Omental fat pad (tissue), 4 donors: ENCODE measurements at places on chromosomes 7 and 10. TPM values are rescaled to one million over a fixed set of nuclear protein-coding genes. Genes with fewer than 3 reads are reported as not detected.

- DNase-seq, result no peak
These were observed 8.9 kb upstream of the HYCC1 start for GRCh38 chr7:23022851-23023250.

- no peak for DNase-seq
These were observed 119.4 kb downstream of the EVX1 start for GRCh38 chr7:27362026-27362425.

DNA sequence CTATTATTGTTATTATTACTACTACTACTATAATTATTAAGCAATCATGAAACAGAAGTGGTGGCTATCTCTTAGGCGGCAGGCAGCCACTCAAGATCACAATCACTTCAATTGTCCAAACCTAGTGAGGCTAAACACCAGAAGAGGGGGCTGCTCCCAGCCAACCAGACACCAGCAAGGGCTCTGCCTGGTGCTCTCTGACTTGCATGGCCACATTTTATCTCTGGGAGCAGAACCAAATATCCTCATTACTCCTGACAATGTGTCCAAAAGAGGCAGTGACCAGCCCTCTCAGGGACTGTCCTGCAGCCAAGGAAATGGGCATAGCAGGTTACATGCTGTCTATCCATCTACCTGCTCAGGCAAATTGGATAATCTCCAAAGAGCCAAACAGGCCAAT lies 187.4 kb upstream of the PDE1C start:
- no peak for DNase-seq

DNA sequence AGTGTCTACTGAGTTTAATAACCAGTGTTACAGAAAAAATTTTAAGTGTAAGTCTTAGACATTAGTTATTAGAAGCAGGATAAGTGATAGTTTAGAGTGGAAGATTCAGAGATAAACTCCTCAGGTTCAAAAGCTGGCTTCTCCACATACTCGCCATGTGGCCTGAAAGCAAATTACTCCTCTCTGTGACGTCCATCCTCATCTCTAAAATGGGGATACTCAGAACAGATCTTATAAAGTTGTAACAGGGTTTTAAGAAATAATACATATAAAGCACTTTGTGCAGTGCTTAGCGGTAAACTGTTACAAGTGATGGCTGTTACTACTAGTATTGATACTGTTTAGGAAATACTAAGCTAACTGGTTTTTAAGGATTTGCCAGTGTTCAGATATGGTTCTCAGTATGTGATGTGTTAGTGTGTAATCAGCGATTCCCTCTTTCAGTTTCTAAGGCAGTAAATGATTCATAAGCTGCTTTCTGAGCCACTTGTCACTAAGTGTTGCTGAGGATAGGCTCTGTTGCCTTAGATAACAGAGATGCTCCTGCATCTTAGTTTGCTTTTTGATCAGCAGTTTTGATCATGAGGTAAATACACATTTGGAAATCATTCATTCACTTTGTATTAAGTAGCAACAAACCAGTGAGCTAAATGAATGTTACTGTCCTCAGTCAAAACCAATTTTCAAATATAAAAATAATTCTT lies 58.7 kb downstream of the CYP51A1 start:
- DNase-seq, result no peak

Gene SYT15
- 2.5 TPM for total RNA-seq

Gene CYP3A5
- total RNA-seq, result 7.7 TPM
